Left kidney (tissue), 8 donors: ENCODE measurements at places on chromosomes 13 and 19.

GRCh38 chr19:38834590-38834989, 3.0 kb upstream of the ECH1 start:
- no peak for DNase-seq

DNA sequence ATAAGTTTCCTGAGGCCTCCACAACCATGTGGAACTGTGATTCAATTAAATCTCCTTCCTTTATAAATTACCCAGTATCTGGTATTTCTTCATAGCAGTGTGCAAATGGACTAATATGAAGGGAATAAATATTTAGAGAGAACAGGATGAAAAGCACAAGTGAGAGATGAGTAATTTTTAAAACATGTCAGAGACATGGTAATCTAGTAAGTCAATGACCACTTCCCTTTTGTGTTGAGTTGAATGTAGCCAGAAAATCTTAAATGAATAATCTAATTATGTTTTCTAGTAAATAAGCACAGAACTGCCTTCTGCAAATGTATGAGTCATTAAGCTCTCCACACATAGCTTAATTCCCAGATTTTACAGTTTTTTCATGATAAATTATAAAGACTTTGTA, 524.1 kb upstream of the SLITRK5 start:
- no peak for DNase-seq

GRCh38 chr13:51795419-51795818, 8.5 kb downstream of the DHRS12 start:
- DNase-seq = no peak

- DNase-seq = no peak
These were observed 87.8 kb upstream of the RFC3 start for GRCh38 chr13:33730147-33730546.

DNA sequence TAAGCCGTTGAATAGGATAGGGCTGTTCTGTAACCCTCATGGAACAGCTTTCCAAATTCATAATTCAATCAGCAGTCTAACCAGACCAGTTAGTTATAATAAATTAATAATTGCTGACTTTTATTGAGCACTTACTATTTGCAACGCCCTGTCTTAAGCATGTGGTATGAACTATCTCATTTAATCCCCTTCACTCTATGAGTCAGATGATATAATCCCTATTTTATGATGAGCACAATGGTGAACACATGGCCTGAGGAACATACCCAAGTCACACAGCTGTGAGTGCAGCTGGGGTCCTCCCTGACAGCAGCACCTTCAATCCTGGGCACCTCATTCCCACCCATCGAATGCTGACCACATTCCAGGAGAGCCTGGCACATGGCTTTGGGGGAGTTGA, 28.0 kb upstream of the SACS start:
- no peak for DNase-seq

DNA sequence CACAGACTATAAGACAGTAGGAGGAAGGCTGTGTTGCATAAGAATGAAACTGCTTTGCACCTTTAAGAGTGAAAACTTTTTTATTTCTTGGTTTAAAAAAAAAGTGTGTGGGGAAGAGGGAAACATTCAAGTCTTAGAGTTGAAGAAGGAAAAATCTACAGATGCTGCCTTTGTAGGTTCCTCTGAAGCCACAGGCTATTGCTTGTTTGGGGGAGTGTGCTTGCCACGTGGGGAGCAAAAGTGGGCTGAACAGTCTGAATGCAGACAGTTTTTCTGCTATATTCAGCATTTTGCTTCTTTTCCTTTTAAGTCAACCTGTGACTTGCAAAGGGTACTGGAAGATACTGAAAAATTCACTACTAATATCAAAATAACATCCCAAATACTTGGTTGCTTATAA, 36.9 kb downstream of the EFNB2 start:
- DNase-seq = no peak

DNA sequence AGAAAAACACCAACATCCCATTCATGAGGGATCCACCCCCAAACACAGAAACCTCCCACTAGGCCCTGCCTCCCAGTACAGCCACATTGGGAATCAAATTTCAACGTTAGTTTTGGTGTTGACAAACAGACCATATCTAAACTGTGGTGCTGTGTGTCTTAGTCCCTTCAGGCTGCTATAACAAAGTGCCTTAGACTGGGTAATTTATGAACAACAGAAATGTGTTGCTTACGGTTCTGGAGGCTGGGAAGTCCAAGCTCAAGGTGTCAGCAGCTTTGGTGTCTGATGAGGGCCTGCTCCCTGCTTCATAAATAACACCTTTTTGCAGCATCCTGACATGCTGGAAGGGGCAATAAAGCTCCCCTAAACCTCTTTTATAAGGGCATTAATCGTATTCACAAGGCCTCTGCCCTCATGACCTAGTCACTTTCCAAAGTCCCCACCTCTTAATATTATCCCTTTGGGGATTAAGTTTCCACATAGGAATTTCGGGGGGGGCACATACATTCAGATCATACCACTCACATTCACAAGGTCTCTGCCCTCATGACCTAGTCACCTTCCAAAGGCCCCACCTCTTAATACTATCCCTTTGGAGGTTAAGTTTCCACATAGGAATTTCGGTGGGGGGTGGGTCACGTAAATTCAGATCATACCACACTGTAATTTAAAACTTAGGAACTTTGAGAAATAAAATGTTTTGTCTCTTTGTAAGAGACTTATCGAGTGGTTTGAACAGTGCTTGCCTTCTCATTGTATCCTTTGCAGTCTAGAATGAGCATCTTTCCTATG, 27.5 kb downstream of the ZNF507 start:
- no peak for DNase-seq

- DNase-seq = no peak
These were observed 5.8 kb upstream of the FRY start for GRCh38 chr13:32025730-32026129.

DNA sequence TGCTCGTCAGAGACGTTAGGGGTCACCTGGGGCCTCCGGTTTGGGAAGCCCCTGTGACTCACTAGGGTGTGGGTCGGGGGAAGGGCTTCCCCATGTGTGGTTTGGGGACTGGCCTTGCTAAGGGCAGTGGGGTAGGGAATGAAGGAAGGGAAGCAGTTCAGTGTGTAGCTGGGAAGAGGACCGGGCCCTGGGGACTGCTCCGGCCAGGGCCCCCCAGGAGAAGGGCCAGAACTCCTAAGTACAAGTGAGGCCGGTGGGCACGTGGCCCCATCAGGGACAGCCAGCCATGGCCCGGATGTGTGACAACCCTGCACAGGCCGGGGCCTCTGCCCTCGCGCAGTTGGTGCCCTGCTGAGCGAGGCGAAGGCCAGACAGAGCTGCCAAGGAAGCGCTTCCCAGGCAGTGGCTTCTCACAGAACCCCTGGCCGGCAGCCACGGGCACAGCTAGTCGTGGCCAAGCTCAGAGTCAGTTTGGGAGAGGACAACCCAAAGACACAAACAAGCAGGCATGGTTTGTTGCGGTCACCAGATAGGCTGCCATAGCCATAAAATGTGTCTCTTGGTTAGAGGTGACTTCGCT, 25.7 kb downstream of the TEX29 start:
- no peak for DNase-seq

GRCh38 chr13:105719859-105720258, 815.6 kb downstream of the EFNB2 start:
- DNase-seq = no peak

DNA sequence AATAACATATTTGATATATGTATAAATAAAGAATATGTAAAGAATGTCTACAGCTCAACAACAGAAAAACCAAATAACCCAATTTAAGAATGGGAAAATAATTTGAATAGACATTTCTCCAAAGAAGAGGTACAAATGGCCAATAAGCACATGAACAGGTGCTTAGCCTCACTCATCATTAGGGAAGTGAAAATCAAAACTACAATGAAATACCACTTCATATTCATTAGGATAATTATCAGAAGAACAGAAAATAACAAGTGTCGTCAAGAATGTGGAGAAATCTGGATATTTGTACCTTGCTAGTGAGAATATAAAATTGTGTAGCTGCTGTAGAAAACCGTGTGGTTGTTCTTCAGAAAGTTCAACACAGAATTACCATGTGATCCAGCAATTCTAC, 8.4 kb upstream of the SUPT20H start:
- DNase-seq = no peak

GRCh38 chr13:101202590-101202989, 213.7 kb downstream of the NALCN start:
- DNase-seq = no peak
